ENCODE measurements at places on chromosomes 2 and 18.

GRCh38 chr18:24631243-24632025 lies 171.0 kb downstream of the HRH4 start:
- no peak for DNase-seq

GRCh38 chr2:130949954-130950353 lies 113.2 kb downstream of the ARHGEF4 start:
- DNase-seq: no peak

DNA sequence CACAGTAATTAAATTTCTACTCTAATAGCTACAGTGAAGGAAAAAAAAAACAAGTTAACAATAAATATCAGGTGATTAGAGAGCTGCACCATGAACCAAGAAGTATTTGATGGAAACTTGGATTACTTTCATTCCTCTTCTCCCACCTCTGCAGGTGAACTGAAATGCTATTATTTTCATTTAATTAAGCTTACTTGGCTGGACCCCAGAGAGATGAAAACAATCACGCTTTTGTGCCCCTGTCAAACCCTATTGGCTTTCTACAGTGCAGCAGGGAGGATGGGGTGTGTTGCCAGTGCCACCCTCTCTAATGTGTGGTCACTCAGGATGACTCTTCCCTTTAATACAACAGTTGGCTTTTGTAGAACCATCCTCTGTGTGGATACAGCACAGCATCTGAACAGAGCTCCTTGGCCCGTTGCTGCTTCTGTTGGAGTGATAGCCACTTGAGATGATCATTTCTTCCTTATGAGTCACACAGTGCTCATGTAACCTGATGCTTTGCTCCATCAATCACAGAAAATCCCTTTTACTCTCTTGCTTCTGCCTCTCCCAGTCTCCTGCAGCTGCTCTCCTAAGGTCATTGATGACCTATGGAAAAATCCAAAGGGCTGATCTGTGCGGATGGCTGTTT lies 5.5 kb upstream of the ARL4C start:
- no peak for DNase-seq

DNA sequence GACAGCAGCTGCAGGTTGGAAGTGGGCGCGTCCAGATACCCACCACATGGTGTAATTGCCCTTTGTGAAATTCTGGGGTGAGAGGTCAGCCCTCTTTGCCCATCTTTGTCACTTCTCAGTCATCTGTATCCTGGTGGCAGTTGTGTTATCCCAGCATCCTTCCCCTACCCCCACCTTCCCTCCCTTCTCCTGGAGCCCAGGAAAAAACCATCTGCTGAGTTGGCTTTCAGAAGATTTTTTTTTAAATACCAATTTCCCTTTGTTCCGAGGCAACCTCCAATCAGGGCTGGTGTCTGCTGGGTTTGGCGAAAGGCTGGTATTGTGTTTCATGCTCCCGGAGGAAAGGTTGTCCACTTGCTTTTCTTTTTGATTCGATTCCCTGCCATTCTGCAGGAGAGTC lies 35.2 kb downstream of the SETBP1 start:
- no peak for DNase-seq

- no peak for DNase-seq
Measured at GRCh38 chr2:153432381-153432780, 46.2 kb downstream of the RPRM start.

- no peak for DNase-seq
Measured at GRCh38 chr18:40708726-40709125, 1246.3 kb upstream of the PIK3C3 start.

- DNase-seq: no peak
Measured at GRCh38 chr2:47699533-47700215, 83.3 kb upstream of the MSH6 start.

- peak; percentile 96 for DNase-seq
Measured at GRCh38 chr2:241315093-241315878, at the start of gene HDLBP. Gene HDLBP (minus strand): TSS chr2:241315672. CDS start chr2:241266869, 48,803 bp downstream.

DNA sequence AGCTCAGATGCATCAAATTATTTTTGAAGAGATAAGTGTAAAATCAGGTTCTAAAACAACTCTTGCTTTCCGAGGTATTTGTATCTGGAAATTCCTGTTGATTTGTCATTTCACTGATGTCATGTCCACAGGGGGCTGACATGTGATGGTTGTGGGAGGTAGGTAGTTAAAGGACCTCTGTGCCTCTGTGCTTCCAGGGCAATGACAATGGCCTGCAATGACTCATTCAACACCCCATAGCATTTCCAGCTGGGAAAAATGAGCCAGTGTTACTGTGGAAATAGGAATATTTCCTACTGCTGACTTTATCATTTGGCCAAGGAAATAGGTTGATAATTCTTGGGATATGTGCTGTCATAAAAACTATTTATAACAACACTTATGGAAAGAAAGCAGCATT lies 86.2 kb upstream of the CCDC195 start:
- DNase-seq: no peak
